NCI-H187 treated with DMSO at 0.1 percent for 48 hours (cell line): ENCODE measurements at places on chromosomes 7 and 10.

GRCh38 chr10:28928484-28928883 is 251.2 kb downstream of the BAMBI start:
- no peak for DNase-seq

DNA sequence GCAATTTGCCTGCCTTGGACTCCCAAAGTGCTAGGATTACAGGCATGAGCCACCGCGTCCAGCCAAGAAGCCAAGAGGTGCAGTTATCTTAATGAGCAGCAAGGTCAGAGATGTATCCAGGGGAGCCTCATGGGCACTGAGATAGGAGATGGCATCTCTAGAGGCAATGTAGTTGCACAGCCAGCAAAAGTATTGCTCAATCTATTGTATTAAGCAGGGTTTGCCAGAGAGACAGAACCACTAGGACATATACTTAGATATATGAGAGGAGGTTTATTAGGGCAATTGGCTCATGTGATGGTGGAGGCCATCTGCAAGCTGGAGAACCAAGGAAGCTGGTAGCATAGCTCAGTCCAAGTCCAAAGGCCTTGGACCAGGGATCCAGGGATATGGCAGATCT is 16.3 kb upstream of the VPS26A start:
- no peak for DNase-seq

- DNase-seq, result no peak
Observed at GRCh38 chr10:29114141-29114540, 174.7 kb upstream of the LYZL1 start.

GRCh38 chr7:120867932-120868331 is 10.0 kb upstream of the TSPAN12 start:
- no peak for DNase-seq

DNA sequence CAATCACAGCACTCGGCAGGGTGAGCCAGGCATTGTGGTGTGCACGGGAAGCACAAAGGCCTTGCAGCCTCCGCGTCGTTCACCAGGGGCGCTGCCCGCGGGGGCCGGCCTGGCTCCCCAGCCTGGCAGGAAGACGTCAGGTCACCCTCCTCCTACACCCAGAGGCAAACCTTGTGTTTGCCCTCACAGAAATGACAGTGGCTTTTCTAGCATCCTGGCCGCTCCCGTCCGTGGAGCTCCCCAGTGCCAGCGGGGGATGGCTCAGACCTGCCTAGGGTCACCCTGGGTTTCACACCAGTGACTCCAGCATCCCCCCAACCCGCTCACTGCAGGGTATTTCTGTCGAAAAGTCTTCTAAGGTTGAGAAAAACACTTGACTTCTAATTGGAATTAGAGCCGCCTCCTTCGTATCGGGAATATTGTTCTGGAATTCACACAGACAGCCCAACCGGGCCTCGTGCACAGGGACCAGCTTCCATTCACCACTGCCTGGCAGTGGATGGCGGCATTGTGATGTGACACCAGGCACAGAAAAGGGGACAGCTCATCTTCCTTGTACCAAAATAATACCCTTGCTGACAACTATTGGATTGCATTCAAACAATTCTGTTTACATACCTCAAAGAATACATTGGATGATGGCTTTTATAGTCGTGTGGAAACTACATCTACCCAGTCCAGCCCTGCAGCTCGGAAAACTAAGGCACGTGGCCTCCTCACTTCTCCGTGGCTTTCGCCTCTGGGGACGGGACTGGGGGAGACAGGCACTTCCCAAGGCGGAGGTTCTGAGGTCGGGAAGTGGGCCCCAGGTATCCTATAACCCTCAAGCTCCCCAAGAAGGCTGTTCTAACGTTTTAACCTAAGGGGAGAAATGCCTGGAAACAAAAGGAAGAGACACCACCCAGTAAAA is 109.0 kb downstream of the EBF3 start:
- no peak for DNase-seq

GRCh38 chr7:114940220-114940619 is 18.3 kb downstream of the MDFIC start:
- DNase-seq, result no peak

- no peak for DNase-seq
Observed at GRCh38 chr10:4770801-4771553, 55.0 kb upstream of the AKR1E2 start.

DNA sequence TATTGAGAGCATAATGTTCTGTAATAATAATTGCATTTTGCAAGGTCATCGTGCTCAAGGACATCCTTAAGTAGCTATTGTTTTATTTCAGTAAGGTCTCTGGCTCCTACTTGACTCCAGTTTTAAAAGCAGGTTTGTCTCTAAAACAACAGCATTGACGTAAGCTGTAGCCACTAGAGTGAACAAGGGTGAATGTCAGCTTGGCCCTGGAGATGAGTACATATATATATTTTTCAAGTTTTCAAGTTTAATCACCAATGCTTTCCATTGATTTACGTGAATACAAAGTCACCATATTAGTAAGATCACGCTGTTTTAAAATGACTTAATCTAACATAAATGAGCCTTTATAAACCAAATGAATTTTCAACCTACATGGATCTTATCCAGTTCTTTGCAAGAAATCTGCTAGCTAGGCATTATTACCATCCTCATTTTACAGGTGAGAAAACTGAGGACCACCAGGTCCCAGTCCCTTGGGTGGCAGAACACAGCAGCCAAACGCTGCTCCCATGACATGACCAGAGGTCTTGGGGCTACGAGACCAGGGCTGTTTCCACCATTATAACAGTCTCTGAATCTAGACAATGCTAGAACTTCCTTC is 57.2 kb upstream of the ELMO1 start:
- DNase-seq, result no peak

DNA sequence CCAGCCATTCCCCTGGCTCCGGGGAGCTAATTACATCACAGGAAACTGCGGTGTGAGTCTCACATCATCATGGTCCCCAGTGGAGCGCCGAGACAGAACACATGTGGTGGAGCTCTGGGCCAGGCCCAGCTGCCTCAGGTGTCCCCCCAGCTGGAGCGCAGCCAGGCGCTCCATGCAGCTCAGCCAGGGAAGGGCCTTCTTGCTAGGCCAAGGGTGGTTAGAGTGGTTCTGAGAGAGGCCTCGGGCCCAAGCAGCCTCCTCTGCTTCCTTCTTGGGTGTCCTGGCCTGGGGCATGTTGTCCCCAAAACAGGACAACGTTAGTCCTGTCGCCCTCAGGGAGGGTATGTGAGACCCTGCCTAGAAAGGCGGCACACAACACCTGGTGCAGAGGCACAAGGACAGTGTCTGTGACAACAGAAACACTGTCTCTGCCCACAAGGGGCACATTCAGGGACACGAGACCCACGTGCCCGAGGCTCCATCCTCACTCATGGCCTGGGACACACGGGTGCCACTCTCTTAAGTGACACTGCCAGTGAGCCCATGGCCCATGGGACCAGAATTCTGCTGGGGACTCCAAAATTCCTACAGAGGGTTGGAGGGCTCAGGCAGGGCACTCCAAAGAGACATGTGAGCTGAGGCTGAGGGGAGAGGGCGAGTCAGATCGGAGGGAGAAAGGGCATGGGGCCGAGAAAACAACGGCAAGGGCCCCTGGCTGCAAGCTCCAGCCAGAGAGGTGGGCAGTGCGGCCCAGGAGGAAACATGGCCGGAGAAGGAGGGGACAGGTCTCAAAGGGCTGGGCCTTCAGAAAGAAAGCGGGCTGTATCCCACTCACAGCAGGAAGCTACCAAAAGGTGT is 37.0 kb upstream of the RET start:
- DNase-seq, result no peak

DNA sequence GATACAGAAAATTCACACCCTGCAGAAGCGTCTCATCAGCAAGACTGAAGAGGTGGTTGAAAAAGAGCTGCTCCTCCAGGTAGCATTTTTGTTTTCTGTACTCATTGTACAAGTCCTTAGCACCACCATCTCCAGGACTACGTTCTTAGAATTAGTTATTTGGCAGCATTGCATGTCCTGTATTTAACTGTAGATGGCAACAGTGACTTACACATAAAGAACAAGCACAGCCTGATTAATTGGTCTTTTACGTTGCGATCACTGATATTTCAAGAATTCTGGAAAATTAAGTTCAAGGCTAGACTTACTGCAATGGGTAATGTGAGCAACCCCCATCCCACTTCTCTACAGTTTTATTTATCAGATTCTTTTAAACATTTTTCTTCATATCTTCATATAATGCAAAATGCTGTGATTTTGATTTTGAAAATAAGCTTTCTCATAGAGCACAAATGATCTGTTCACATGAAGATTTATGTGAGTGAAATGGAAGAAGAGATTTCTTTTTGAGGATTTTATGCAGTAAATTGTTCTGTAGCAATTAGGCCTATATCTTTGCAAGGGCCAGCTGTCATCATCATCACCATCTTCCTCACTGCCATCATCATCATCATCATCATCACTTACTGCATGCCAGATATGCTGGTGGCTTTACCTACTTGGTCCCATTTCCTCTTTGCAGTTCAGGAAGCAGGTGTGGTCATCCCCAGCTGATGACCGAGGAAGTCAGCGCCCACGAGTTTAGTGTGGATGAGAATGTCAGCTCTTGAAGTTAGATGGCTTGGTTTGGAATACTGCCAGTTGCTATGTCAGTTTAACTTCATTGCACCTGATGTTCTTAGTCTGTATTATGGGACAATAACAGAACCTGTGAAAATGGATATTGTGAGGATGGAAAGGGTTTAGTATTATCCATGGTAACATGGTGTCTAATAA is 53.4 kb downstream of the CFAP58 start:
- DNase-seq, result no peak

GRCh38 chr10:33106767-33107166 is 148.7 kb upstream of the ITGB1 start:
- no peak for DNase-seq

- DNase-seq, result no peak
Observed at GRCh38 chr10:47311932-47312662, 10.2 kb upstream of the GDF2 start.

DNA sequence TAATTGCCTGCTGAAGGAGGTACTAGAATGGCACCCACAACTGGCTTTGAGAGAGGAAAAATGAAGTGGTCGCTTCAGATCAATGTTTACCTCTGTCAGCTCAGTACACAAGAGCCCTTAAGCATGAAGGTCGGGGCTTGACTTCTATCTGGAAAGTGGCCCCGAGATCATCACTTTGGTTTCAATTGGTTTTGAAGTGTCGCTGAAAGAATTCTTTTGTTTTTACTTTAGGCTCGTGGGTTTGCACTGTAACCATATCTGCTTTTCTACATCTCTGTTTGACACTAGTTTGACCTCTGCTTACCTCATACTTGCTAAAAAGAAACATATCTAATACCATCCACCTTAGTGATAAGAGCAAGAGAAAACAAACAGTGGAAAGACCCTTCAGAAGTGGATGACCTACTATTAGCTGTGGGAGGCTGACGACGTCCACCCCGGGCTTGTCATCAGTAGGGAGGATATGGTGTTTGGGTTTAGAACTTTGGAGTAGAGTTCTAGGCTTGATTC is 361.8 kb downstream of the GATA3 start:
- no peak for DNase-seq

DNA sequence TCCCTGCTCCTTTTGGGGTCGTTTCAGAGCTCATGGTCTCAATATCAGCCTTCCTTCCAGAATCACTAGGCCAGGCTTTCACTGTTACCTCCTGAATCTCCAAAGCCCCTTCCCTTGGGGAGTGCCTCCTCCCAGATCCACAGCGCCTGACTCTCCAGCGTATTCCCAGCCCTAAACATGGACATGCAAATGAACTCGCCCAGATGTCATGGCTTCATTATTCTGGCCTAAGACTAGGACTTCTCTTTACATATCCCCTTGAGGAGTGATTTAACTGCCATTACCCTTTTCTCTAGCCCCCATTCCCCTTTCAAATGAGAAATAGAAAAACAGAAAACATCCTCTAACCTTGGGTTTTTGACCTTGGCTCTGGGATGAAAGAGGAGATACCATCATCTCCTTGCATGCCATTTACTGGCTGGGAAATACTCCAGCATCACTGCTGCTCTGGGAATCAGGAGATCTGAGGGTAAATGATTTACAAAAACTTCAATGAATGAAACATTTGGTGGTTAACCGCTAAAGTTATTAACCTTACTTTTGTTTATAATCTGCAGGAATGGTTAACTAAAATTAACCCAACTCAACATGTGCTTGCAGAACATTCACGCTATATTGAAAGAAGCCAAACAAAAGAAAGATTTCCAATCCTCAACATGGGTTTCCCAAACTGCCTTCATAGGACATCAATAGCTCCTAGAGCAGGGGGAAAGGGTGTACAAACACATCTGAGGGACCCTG is 37.0 kb downstream of the FAM171A1 start:
- DNase-seq, result no peak

DNA sequence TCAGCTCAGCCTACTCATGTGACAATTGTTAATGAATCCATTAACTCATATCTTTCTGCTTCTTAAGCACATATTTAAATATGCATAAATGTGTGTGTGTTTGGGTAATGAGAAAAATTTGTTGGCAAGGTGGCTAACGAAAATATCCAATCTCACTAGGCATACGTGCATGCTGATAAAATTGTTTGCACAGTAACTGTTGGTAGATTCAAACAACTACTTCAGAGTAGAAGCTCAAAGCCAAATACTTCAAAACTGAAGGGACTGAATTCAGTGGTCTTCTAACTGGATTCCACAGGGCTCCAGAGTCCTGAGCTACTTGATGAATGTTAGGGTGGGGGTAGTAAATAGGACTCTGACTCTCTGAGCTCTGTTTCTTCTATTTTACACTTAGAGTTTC is 757.0 kb downstream of the GRM8 start:
- no peak for DNase-seq

DNA sequence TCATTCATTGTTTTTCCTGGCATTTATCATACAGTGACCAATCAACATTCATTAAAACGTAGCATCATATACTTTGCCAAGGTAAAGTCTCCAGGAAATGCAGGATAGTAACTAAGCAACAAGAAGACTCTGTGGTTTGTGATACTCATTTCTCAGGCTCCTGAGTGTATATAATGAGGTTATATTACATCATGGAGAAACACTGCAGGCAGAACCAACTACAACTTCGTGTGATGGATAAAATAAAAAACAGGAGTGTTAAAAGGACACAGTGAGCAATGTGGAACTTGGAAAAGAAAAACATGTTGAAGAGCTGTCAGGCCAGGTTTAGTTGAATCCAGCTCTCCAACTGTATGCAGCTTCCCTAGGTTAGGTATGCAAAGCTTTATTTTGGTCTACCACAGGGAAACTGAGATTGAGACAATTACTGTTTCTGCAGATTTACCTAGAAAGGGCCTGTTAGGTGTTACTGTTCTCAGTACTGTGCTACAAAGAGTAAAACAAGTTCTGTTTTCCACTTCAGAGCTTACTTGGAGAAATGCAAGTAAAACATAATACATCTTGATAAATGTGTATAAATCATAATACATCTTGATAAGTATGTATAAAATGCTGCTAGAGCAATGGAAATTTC is 7.8 kb upstream of the CCNY start:
- no peak for DNase-seq

DNA sequence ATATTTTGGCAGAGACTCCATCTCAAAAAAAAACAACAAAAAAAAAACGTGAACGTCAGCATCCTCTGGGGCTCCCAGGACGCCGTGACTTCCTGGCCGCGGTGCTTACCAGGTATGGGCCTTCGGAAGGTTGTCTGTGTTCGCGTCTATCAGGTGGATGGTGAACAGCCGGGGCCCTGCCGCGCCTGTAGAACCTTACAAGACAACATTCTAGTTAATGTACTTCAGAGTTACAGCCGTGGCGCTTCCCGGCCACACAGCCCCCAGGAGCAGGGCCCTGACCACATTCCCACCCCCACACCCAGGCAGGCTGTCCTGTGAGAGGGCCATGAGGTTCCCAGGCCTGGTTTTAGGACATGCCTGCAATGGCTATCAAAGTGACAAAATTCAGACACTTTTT is 111.0 kb downstream of the SMURF1 start:
- no peak for DNase-seq

- DNase-seq, result no peak
Observed at GRCh38 chr7:11193131-11193867, 219.6 kb downstream of the PHF14 start.
